Caco-2 (cell line): ENCODE measurements at places on chromosomes 12 and 14. TPM values are rescaled to one million over a fixed set of nuclear protein-coding genes. Genes with fewer than 3 reads are reported as not detected.

RNFT2 gene
- total RNA-seq: 10.5 and 11.6 TPM in 2 replicates

- H3K27me3 ChIP-seq: no peaks in the 10 kb centered on the region
- no peak overlapping the region for H3K4me3 ChIP-seq
- no peaks in the 10 kb centered on the region for H3K36me3 ChIP-seq
- H3K4me1 ChIP-seq: no peaks in the 10 kb centered on the region
- no peak overlapping the region for H3K27ac ChIP-seq
These were observed 91.9 kb downstream of the IGF1 start for GRCh38 chr12:102388469-102388868.

TOMM20L gene
- 1.2 and 1.7 TPM in 2 replicates for total RNA-seq

TMX1 gene
- total RNA-seq: 40.6 and 44.7 TPM in 2 replicates

DNA sequence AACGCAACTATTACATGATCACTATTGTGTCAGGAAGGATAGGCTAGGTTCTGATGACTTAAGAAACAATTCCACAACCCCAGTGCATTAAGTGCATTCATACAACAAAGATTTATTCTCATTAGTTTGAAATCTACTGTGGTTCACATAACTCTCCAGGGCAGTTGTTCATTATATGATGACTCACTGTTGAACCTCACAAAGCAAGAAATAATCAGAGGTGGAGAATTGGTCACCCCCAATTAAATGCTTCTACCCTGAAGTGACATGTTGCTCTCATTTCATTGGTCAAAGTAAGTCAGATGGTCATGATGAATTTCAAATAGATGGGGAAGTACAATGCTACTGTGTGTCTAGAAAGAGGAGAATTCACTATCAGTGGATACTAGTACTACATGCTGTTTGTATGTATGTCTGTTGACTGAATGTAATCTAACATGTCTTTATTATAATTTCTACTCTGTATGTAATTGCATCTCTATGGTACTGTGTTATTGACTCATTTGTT lies 6.1 kb upstream of the HELB start:
- no peaks in the 10 kb centered on the region for H3K36me3 ChIP-seq
- H3K4me1 ChIP-seq: no peaks in the 10 kb centered on the region; the same call in 1 of the 2 replicates
- no peaks in the 10 kb centered on the region for H3K27me3 ChIP-seq
- no peak for DNase-seq
- H3K27ac ChIP-seq: no peak overlapping the region

TAS2R10 gene
- 0.29 and 0.30 TPM in 2 replicates for total RNA-seq

DNA sequence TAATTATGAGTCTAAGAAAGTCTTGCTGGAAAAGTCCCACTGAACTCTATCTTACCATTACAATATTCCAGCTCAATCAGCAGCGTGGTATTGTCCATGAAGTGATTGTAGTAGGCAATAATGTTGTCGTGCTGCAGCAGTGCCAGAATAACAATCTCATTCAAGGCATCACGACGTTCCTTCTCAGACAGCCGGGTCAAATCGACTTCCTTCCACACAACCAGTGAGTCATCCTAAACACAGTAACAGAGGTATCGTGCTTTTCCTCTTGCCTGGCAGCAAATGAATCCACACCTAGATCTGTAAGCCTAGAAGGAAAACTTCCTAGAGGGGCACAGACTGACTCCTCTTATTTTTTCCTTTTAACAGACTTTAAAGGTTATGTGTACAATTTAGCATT lies 2.9 kb downstream of the NEK9 start:
- H3K36me3 ChIP-seq: 0 out of 2 replicates have a peak, but pooled peaks cover 1% of the 10 kb centered on the region
- no peak overlapping the region for H3K4me3 ChIP-seq
- H3K27me3 ChIP-seq: no peaks in the 10 kb centered on the region
- DNase-seq: no peak
- peaks cover 16% of the 10 kb centered on the region; the same call in 1 of the 2 replicates for H3K4me1 ChIP-seq

GRCh38 chr14:44384093-44384492 lies 123.0 kb downstream of the FSCB start:
- no peaks in the 10 kb centered on the region for H3K36me3 ChIP-seq
- H3K27me3 ChIP-seq: no peaks in the 10 kb centered on the region
- DNase-seq: no peak
- no peak overlapping the region for H3K4me3 ChIP-seq
- no peaks in the 10 kb centered on the region for H3K4me1 ChIP-seq
- no peak overlapping the region for H3K27ac ChIP-seq

IGF1 gene
- total RNA-seq: 1.5 and 2.3 TPM in 2 replicates

CEBPE gene
- not detected in 2 replicates for total RNA-seq
